ENCODE measurements at places on chromosomes 5 and 9.

DNA sequence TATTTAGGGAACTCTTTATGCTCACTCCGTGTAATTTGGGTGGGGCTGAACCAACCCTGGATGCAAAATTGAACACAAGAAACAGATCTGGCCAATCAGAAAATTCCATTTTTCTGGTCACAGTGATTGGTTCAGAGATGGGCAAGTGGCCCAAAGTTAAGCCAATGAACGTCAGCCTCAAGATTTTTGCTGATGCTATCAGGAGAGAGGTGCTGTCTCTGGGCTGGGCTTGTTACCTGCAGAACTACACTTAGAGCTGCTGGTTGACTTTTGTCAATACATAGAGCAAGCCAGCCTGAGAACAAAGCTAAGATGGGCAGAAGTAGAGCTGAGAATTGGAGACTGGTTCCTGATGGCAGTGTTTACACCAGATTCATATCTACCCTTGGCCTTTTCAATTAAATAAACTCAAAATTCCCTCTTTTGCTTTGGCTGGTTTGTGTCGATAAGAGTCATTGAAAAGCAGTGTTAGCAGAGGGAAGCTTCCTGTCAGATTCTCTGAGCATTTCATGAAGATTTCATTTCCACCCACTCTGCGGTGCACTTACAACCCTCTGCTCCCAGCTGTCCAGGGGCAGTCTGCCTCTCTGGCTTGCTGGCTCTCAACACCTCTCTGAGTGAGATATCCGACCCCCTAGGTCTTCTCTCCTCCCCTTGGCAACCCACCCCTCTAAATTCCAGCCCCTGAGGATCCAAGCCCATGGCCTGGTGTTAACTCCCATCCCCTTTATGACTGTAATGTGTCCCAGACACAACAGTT, 64.5 kb upstream of the PPARGC1B start:
- no peak for DNase-seq

DNA sequence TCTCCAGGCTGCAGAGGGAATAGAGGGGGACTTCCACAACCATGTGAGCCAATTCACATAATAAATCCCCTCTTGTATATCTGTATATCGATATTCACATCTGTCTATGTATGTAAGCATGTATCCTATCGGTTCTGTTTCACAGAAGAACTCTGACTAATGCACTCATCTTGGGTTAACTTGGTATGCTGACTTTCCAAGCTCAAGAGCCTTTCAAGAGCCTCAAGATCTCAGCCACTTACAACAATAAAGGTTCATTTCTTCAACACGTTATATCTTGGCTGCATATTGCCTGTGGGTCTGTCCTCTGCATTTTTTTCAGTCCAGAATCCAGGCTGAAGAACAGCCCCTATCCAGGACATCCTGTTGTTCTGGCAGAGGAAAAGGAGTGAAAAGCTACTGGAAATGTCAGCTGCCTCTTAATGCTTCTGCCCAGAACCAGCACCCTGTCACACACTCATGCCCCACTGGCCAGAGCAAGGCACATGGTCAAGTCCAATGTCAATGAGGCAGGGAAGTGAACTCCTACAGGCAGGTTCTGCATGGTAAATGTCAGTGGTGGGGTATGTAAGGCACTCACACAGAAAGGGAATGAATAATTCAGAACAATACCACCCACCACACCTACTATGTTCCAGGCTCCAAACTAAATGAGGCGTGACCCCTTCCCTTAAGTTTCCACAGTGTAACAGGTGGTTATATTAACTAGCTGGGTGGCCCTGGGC, 91.6 kb upstream of the ICE1 start:
- DNase-seq = peak; percentile 54

DNA sequence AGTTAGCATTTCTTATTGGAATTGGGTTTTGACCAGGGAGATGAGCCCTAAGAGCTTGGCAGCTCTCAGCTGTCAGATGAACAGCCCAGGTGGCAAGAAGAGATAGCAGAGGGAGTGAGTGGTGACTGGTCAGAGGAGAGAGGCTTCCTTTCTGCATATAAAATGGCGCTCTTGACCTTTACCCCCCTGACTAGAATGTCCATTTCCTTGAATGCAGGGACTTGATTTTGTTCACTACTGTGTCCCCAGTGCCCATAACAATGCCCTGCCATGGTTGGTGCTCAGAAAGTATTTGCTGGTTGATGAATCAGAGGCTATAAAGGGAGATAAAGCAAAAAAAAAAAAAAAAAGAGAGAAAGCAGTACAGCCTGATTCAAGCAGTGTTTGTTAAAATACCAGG, 7.2 kb downstream of the CHMP5 start:
- no peak for DNase-seq

- DNase-seq = no peak
Measured at GRCh38 chr5:164364237-164365208, 859.1 kb downstream of the MAT2B start.

GRCh38 chr9:136546697-136547501, 1.1 kb upstream of the NOTCH1 start:
- peak; percentile 37 for DNase-seq

DNA sequence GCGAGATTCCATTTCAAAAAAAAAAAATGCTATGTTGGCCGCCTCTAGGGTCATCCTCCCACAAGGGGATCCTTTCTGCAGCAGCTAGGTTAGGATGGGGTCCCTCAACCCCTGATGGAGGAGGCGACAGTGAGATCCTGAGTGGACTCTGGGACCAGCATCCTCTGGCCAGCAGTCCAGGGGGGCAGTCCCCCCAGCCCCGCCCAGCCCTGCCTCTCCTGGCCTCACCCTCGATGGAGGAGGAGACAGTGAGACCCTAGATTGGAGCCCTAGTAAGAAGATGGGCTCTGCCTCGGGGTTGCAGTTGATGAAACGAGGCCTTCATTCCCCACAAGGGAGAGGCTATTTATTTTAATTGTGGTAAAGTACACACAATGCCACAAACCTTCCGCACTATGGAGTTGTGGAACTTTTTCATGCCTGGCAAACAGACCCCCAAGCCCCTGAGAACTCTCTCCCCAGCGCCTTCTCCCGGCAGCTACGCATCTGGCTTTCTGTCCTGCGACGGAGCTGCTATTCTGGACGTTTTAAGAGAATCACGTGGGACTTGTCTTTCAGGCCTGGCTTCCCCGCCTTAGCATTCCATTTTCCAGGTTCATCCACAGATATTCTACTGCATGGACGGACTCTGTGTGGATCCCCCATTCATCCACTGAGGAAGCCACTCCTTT, 15.8 kb downstream of the VAV2 start:
- no peak for DNase-seq

DNA sequence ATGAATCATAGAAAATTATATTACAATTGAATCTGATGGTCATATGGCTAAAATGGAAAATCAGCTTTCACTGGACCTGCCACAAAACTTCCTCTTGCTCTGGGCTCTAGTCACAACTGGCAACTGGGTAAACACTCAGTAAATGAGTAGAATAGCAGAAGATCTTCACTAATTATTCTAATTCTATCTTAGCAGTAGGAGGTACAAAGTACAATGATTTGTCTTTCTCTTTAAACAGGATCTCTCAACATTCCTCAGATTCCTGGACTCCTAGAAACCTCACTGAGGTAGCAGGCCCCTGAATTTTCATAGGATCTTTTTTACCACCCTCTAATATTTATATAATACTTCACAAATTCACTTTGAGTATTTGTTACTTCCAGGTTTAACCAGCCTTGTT, 239.9 kb upstream of the SMARCA2 start:
- no peak for DNase-seq

DNA sequence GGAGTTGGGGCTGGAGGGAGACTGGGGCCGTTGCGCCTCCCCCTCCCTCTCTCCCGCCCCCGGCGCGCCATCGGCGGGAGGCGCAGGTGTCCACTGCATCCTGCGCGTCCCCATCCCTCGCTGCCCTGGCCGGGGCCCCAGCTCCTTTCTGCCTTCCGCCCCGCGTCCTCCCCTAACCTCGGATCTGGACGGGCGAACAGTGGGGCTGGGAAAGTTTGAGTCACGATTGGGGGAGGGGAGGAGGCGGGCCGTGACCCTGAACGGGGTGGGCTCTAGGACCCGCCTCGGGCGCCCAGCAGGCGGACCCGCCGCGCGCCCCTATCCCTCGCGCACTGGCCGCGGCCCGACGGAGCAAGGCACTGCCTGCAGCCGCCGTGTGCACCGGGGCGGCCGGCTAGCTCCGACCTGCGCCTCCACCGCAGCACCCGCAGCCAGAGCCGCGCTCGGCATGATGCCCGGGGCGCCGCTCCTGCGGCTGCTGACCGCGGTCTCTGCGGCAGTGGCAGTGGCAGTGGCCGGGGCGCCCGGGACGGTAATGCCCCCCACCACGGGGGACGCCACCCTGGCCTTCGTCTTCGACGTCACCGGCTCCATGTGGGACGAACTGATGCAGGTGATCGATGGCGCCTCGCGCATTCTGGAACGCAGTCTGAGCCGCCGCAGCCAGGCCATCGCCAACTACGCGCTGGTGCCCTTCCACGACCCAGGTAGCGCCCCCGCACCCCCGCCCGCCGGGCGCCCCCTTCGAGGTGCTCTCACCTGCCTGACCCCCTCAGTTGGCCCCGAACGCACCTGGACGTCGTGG, at the start of gene HMCN2:
Gene HMCN2, plus strand, starts transcription at position 330 of the 805 bp plus-strand sequence. Its CDS starts 119 bp downstream, at position 449.
- DNase-seq = no peak

DNA sequence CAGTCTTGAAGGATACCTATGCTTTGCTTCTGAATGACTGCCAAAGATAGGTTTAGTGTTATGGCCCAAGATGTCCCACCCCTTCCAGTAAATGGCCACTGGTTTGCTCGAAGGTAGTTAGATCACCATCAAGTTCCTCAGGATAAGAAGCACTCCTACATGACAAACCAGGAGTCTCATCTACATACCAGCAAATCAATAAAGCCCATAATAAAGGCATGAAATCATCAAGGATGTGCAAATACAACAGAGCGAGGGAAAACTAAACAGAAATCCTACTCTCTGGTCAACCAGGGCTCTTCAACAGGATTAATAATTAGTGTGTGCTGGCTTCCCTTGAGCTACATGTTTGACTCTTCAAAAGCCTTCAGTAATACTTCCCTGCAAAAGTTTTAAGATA, 141.0 kb downstream of the LHFPL2 start:
- no peak for DNase-seq

DNA sequence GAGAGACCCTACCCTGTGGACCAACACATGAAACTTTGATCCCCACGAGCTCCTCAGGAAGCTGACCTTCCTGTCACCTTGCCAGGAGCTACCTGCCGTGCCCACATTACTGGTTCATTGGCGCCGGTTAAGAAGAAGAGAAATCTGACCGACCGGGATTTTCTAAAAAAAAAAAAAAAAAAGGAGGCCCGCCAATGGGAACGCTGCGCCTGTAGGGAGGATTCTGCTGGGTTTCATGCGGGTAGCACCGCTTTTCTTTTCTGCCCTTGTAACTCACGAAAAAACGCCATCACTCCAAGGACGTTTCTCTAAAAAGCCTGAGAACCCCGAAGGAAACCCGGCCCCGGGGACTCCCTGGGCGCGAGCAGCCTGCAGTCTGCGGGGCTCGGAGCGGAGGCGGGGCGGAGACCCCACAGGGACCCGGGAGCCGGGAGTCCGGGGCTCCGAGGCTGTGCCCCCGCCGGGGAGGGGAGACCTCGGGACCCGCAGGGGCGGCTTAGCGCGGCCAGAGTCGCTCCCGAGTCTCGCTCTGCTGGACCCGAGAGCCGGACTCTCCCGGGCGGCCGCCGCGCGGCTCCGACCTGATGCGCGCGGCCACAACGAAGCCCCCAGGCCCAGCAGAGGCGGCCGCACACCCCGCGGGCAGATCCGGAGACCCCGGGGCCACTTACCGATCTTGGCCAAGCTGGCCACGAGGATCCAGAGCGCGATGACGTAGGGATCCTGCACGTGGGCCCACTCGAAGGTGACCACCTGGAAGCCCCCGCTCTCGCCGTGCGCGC, 617 bp downstream of the SLC9A3 start:
- DNase-seq = no peak

GRCh38 chr9:33082128-33082527, 5.7 kb upstream of the SMU1 start:
- no peak for DNase-seq

DNA sequence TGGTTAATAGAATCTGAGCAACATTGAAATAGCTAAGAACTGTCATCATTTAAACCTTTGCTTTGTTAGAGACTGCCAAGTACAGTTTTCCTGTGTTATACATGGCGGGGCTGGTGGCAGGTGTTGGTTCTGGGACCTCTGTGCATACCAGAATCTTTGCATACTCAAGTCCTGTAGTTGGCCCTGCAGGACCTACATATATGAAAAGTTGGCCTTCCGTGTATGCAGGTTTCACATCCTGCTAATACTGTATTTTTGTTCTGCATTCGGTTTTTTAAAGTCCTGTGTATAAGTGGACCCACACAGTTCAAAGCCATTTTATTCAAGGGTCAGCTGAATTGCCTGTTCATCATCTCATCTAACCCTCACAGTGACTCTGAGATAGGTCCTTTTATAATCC, 36.4 kb downstream of the LARP1 start:
- DNase-seq = no peak

DNA sequence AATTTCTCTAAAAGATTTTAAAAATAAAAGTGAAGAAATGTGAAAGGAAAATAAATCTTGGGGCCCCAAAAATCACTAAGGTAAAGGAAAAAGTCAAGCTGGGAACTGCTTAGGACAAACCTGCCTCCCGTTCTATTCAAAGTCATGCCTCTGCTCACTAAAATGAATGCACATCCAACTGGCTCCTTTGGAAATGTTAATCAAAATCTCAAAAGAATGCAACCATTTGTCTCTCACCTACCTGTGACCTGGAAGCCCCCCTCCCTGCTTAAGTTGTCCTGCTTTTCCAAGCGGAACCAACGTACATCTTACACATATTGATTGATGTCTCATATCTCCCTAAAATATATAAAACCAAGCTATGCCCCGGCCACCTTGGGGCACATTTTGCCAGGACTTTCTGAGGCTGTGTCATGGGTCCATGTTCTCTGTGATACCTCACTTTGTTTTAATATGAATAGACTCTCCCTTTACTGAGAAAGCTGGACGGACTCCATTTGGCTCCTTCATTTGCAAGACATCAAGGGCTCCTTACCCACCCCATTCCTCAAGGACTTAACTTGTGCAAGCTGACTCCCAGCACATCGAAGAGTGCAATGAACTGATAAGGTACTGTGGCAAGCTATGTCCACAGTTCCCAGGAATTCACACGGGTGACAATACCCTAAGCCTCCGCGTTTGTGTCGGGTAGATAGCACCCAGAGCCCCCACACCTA, 164.3 kb downstream of the SMC2 start:
- DNase-seq = no peak

- DNase-seq = no peak
Measured at GRCh38 chr5:121009058-121009457, 545.0 kb downstream of the PRR16 start.

- no peak for DNase-seq
Measured at GRCh38 chr5:76524868-76525267, 98.3 kb downstream of the F2RL2 start.

- DNase-seq = no peak
Measured at GRCh38 chr5:157817387-157817702, 41.6 kb downstream of the CLINT1 start.

Measured in foreskin melanocyte (primary cell).